Brain microvascular endothelial cell (primary cell): ENCODE measurements at places on chromosomes 2 and 18.

DNA sequence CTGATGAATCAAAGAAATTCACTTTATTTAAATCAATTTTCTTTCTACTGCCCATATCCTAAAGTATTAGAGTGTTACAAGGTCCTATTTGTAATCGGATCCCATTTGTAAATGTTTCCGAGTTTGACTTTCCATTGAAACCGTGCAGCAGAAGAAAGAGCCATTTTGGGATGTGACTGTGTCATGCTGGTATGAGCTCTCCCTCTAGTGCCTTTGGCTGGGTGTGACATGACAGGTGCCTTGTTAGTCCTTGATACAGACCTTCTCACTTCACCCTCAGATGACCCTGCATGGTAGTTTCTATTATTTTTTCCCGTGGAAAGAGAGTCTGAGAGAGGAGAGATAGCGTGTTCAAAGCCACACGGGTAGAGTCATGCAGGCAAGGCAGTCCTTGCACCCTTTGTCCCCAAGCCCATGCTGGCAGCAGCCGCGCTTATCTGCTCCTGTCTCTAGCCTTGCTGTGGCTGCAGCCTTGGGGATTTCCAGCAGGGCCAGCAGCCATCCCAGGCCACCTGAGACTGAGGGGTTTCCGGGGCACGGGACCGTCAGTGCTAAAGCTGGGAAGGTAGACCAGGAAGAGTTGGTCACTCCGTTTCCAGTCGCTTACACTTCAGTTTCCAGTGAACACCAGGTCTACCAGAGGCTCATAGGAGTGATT is 21.4 kb downstream of the CHMP1B start:
- no peak for DNase-seq

GRCh38 chr2:37802211-37802752 is 122.8 kb upstream of the RMDN2 start:
- no peak for DNase-seq

DNA sequence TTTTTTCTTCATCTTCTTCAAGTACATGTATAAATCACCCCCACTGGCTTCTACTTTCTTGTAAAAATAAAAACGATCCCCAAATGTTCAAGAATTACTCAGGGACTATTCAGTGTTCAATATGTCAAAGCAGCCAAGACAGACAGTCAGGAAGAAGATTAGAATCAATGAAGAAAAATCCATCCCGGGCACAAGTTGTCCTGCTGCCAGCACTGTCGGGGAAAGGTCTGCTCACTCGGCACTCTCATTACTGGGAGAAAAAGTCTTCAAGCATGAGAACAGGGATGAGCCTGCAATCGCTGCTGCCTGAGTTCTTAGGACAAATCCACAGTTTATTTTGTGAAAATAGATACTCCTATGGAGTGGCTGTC is 482.8 kb upstream of the KLHL29 start:
- no peak for DNase-seq

DNA sequence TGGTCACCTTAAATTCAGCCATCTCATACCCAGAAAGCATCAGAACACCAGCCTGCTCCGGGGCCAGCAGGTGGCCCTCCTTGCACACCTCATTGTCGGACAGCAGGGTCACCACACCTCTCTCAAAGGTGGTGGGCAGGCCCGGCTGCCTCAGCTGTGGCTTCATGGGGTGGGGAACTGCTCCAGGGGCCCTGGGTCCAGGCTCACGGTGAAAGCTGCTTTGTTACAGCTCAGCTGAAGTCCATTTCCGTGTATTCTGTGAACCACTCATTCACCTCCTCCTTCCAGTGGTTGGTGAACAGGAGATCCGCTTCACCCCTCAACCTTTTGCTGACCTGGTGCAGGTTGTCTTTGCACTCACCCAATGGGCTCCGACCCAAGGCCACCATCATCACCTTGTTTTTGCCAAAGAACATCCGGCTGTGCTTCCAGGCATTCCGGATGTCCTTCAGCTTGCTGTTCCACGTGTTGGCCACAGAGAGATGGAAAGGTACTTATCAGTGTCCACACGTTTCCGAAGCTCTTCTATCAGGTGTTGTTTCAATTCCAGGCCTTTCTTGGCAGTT is 78.6 kb upstream of the LDLRAD4 start:
- no peak for DNase-seq

GRCh38 chr2:152550386-152550785 is 166.9 kb downstream of the PRPF40A start:
- no peak for DNase-seq

DNA sequence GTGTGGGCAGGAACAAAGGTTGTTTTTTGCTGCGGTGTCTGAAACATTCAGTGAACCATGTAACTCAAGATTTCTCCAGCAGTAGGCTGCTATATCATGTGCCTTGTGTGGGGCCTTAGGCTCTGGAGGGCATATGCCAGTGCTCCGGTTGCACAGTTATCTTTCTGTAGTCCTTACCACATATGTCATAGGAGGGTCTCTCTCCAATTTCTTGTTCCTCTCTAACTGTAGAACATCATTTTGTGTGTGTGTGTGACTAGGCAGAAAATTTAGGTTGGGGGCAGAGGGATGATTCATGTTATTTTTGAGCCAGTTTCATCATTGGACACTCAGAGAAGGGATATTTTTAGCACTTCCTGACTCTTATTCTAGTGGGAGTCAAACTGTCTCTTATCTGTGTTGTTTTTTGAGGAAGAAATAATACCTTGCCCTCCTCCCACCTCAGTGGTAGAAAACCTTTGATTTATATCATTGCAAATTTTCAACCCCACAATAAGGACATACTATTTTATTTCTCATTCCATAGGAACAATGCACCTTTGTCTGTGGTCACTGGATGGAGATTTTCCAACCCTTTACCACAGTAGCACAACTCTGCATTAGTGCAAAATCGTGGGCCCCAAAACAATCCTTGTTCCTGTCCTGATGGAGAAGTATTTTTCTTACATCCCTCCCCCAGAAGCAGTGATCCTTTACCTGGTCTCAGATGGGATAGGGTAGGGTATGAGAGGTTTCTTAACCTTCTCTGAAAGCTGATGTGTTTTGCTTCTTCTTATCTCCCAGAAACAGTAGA is 113.9 kb downstream of the CCDC74A start:
- DNase-seq, result peak; percentile 36

DNA sequence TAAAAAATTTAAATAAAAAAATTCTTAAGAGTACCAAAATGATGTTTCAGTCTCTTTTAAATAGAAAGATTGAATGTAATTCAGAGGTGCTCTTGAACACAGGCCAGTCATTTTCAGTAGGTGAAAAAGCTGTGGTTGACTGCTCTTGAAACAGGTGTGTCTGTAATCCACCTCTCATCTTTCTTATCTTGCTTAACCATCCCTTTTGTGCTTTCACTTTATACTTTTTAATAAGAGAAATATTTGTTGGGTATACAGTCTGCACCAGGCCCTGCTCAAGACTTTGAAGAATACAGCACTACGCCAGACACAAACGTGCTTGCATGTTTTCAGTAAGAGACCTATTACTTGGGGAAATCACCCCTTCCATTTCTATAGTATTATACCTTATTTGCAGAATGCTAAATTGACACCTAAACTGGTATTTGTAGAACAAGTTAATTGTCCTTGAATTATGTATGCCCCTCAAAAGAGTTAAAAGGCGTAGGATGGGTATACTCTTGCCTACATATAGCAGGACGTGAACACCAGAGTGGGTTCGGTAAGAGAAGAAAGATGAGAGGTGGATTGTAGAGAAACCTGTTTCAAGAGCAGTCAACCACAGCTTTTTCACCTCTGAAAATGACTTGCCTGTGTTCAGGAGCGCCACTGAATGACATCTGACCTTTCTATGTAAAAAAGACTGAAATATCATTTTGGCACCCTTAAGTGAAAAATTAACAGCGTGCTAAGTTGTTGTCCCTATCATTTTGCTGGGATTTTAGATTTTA is 4.0 kb upstream of the RTN4 start:
- no peak for DNase-seq

DNA sequence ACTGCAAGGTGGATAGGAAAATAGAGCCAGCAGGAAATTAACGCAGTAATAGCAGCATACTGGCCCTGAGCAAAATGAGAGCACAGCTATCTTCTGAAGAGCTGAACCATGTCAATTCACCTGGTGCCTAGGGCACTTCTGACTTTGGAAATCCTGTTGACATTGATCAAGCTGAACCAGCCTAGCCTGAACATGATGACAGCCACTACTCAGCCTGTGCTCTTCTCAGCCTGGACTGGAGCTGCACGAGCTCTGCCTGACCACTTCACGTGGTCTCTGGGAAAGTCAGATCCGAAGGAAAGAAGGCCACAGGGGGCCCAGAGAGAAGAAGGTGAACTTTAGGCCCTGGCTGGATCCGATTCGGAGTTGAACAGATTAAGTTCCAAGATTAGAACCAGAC is 421.9 kb downstream of the LPIN1 start:
- DNase-seq, result no peak

GRCh38 chr2:131673400-131674173 is 145.9 kb downstream of the CCDC74A start:
- peak; percentile 54 for DNase-seq

- no peak for DNase-seq
Measured at GRCh38 chr2:23420840-23421476, 36.0 kb downstream of the KLHL29 start.

DNA sequence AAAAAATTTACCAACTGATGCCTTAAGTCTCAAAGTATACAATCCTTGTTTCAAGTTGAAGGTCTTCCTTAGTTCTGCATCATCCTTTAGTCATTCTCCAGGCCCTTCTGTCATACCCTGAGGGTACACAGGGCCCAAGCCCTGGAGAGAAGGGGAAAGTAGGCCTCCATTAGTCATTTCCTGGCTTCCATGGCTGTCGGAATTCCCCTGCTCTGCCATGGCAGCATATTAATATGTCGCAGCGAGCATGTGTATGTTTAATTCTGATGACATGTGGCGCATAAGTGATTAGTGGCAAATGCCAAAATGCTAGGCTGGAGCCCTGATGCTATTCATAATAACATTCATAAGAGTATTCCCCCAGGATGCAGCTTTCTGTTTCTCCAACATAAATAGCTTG is 22.1 kb downstream of the GPR39 start:
- DNase-seq, result peak; percentile 87

DNA sequence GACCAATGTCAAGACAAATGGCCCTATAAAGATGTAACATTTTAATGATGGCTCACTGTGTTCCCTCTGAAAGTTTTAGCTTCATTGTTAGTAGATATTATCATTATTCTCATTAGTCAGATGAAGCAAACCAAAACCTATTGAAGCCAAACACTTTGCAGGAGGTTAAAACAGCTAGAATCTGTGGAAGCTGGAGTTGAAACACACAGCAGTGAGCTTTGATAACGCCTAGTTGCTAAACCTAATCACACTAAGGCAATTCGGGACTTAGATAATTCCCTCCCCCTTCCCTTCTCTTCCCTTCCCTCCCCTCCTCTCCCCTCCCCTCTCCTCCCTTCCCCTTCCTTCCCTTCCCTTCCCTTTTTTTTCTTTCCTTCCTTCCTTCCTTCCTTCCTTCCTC is 165.7 kb downstream of the TRIB2 start:
- DNase-seq, result no peak

DNA sequence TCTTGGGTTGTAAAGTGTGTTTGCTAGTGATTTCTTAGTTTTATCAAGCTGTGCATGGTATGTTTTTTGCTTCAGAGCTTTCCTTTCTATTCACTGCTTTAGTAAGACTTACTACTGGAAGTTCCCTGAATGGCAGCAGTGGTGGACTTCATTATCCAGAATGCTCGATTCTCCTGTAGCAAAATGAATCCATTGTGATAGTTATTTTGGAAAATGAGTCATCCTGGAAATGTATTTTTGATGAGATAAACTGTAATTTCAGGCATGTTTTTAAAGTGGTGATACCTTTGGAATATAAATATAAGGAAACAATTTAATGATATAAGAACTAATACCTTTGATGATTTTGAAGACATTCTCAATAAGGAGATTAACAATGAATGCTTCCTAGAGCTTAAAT is 387.1 kb downstream of the PTPRM start:
- DNase-seq, result peak; percentile 33

- DNase-seq, result no peak
Measured at GRCh38 chr2:30732876-30733275, 74.4 kb downstream of the CAPN13 start.

DNA sequence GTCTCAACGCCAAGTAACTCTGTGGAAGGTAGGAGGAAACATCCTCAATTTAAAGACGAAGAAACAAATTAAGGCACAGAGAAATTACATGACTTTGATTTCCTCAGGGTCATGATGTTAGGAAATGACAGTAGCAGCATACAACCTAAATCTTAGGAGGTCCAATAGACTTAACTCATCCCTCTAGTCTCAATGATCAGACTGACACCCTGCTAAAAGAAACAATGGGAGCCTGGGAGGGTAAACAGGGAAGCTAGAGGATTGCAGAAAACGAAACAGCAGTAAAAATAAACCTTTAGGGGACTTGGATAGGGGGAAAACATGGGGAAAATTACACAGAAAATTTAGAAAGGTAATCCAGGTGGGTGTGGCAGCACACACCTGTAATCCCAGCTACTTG is 56.0 kb downstream of the ROCK2 start:
- DNase-seq, result no peak

- DNase-seq, result no peak
Measured at GRCh38 chr2:16441431-16441830, 224.2 kb downstream of the CYRIA start.

DNA sequence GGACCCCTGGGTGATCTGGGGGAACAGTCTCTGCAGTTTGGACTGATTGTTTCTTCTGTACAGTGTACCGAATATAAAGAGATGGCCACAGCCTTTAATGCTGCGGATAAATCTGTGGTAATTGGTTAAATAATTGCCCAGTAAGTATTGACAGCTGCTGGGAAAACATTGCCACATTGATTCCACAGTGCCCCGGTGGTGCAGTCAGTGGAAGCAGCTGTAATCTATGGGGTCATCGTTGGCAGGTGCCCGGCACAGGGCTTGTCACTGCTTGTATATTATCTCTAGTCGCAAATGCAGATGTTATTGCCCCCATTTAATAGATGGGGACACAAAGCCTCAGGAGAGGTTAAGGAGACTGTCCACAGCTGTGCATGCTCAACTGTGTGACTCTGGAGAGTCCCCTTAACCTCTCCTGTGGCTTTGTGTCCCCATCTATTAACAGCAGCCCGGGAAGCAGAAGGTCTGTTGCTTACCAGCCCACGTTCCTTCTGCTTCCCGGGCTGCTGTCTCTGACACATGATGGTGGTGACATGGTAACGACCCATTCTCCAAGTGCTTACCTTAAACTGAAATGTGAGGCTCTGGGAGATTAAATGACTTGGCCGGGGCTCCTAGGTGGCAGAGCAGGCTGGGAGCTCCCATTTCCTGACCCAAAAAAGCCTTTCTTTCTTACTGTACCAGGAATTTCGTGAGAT is 76.9 kb downstream of the NCK2 start:
- DNase-seq, result no peak

DNA sequence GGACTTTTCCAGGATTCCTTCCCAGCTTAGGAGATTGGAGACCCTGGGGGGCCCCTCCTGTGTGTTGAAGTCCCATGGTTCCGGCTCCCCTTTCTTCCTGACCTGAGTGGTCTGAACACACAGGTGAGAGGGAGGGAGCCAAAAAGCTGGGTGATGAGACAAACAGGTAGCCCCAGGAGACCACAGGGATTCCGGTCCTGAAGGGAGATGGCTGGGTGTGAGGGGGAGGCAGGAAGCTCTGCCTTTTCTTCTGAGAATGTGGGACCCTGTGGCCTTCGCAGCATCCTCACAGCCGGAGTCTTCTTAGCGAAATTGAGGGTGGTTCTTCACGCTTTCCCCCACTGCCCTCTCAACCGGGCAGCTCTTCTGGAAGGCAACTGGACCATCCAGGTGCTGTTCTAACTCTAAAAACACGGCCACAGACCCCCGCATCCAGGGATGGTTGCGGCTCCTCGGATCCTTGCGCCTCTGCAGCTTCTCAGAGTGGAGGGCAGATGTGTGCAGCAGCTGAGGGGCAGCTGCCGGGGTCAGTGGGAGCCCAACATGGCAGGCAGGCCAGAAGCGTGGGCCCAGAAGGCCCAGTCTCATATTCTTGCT is 4.4 kb downstream of the SLC66A3 start:
- no peak for DNase-seq

GRCh38 chr2:72211350-72211749 is 63.7 kb upstream of the CYP26B1 start:
- peak; percentile 9 for DNase-seq
